Stimulated activated CD4-positive, alpha-beta T cell treated with anti-CD3 and anti-CD28 coated beads, Interleukin-1b, Interleukin-23, amount 100 ng/mL, for 24 hours (primary cell): ENCODE measurements at places on chromosomes 1 and 21.

GRCh38 chr1:181947441-181947840 is 114.1 kb downstream of the ZNF648 start:
- no peak for DNase-seq

- DNase-seq = no peak
Observed at GRCh38 chr21:32442566-32443318, 30.2 kb downstream of the EVA1C start.

DNA sequence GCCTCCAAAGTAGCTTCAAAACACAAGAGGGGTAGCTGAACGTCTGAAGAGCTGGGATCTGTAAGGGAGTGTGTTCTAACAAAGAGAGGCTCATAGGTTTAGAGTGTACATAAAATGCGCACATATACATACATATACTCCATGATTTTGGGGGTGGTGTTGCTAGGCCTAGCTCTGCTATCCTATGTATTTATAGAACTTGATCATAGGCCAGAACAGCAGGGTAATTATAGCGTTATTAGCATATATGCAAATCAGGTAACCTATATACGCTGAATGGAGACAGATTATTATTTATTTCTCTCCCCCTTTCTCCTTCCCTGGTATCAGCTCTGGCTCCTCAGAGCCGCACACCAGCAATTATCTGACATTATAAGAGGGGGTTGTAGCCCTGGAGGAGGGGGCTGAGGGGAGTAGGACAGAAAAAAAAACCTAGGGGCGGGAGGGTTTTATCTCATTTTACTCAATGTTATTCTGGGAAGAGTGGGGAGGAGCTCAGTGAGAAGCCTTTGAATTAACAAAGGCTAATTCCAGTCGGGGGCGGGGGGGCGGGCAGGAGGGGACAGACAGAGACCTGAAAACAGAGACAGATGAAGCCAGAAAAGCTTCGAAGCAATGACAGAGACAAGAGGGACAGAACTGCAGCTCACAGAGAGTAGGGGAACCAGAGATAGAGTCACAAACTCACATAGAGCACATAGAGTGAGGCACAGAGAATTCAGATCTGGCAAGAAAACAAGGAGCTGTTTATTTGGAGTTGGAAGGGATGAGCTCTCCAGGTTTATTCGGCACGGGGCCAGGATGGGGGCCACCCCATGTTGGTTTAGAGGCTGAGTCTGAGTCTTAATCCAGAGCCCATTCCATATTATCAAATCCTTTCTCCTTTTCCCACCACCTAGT is 63.0 kb downstream of the RHBG start:
- no peak for DNase-seq

DNA sequence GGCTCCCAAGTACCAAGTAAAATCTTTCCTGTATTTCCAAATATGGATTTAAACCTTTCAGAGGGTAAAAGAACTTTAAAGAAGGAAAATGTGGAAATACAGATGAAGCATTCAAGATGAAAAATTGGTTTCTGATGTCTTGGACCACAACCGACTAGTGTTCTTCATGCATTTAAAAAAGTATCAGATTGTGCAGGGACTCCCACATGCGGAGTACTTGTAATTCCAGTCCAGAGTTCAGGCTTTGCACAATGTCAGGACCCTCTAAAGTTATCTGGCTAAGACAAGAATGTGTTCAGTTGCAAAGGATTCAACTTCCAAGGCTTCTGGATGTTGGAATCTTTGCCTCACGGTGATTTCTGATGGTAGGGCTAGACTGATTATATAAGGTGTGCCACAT is 66.7 kb downstream of the RGL1 start:
- DNase-seq = no peak

DNA sequence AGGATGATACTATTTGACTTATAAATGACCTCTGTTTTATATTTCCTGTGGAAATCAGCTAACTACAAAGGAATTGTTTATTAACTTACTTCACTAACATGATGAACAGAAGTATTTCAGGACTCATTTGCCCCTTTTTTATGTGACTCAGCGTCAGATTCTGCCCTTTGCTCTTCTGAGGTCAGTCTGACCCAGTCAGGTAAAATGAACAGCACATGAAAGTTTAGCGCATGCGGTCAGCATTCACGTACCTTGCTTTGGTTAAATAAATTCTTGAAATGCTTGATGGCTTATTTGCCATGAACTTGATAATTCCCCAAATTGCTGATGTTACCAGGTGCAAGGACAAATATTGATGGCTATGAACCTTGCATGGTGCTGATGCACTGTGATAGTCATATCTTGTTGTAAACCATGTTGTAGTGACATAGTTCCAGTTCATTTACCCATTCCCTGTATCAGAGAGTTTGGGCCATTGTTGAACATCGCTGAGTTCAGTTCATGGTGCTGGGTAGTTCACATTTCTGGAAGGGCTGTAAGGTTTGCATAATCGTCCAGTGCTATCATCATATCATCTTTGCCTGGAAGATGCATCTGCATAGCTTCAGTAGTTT is 133.4 kb downstream of the NFIA start:
- DNase-seq = no peak

DNA sequence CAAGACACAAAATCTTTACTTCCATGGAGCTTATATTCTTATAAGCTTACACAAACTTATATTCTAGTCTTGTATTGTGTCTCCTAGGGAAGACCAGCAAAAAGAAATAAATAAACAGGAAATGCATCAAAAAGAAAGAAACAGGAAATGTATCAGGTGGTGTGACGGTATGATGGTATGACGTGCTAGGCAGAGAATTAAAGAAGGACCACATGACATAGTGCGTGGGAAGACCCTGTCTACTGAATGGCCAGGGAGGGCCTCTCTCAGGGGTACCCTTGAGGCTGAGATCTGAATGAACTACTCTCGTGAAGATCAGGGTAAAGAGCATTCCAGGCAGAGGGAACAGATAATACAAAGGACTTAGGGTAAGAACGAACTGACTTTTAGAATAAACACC is 15.6 kb upstream of the WDR26 start:
- DNase-seq = no peak

GRCh38 chr1:238052496-238053266 is 162.0 kb upstream of the ZP4 start:
- DNase-seq = no peak

DNA sequence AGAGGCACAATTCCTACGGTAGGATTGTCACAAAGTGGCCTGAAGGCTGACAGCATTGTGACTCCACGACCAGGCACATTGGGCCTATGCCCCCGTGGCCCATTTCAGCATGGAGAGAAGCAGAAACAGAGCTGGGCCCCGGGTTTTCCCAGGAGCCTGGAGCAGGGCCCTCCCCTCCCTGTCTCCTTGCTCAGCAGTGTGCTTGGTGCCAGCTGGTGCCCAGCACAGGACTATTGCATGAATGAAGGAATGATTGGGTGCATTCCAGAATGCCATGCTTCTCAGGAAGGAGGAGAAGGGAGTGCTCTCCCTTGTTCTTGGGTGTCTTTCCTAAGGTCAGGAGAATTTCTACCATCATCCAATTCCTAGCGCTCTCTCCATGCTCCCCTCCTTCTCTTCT is 33.7 kb downstream of the IER5 start:
- DNase-seq = no peak

DNA sequence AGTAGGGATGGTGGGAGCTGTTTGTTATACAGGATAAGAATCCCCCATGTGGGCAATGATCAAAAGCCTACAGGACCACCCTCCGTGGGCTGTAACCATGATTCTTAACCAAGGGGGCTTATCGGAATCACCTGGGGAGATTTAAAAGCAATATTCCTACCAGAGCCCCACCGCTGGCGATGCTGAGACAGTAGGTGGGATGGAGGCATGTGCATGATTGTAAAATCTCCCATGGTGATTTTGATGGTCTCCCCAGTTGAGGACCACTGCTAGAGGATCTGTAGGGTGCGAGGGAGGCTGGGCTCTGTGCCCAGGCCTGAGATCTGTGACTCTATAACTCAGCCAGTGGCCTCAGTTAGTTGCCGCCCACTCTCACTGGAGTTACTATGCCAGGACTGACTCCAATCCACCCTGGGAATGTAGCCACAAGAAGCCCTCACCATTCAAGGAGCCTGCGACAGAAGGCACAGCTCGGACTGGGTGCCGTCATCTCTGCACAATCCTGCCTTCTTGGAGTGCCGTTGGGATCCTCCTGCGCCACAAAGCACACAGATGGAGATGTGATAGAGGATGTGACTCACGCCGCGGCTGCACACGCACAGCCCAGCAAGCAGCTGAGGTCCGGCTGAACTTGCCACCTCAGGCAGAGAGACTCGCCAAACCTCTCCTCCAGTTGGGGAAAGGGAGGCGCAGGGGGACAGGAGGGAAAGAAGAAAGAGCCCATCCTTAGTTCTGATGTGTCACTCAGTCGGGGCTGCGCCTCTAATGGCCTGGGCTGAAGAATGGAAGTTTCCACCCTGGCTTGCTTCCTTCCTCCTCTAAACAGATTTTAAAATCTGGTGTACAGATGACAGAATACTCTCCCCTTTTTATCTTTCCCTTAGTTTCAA is 26.5 kb downstream of the AKNAD1 start:
- DNase-seq = no peak

DNA sequence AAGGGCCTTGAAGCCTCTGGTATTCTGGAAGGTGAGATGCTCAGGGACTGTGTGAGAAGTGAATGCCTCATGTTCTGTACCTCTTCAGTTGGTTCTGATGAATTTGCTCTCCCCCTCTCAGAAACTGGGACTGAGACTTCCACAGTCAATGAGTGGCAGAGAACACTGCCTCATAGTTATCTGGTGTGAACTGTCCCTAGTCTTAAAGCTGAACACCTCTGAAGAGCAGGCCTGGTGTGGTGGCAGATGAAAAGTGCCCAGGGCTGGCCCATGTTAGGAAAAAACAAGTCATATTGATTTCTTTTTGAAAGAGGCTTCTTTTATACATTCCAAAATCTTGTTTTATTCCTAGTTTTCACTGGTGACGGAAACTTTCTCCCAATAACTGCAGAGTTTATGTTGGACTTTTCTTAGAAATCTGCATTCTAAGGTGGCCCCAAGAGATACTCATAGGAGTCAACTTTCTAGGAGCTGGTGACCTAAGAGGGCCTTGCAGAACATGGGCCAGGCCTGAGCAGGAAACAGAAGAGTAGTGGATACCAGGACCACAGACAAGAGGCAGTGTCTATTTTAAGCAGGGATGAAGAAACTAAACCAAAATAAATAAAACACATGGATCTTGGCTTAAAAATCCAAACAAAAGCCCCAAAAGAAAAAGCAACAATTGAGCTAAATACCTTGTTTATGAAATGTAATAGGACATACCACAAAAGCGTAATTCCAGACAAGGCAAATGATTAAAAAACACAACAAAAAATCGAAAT is 19.5 kb downstream of the DUSP10 start:
- no peak for DNase-seq

DNA sequence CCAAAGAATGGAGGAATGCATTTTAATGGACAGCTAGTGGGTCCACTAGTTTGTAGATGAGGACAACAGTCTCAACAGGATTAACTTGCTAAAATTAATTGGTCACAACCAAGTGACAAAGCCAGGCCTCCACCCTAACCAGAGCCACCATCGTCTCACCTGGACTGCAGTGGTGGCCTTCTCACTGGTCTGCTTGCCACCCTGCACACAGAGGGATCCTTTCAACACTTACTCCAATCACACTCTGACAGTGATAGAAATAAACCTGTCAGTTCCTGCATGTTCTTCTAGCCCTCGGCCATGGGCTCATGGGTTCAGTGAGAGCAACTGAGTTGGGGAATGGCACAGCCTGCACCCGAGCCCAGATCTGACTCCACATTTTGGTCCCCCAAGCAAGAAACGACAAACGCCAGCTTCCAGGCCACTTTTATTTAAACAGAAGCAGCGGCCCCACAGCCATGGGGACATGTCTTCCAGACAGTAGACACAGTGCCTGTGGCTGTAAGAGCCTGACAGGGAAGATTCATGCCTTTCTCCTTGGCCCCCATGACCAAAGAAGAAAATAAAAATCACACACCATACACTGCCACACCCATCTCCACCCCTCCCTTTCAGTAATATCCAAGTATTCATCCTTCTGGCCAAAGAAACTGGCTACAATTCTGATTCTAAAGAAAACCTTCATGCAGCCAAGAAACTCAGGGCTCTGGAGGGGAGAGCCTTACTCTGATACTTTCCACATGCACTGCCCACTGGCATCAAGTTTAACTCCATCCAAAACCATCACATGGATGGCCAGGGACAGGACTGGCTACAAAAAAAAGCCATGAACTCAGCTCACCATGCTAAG is 37.6 kb downstream of the DHCR24 start:
- no peak for DNase-seq

GRCh38 chr1:32741059-32741412 is 38.5 kb upstream of the SYNC start:
- no peak for DNase-seq

DNA sequence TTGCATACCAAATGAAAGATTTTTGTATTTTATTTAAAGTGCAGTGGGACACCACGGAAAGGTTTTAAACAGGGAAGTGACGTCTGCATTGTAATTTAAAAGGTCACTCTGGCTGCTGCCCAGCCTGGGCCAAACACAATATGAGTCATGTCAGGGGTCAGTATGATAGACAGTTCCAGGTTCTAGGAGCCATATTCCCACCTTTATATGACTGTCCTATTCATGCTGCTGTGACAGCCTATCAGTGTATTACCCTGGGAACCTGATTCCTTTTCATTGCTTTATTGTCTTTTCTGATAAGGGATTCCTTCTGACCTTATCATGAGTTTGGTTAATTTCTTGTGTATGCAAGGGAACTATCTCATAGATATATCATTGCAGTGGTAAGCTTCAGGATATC is 5.3 kb downstream of the VANGL1 start:
- no peak for DNase-seq

- no peak for DNase-seq
Observed at GRCh38 chr1:212625781-212626450, 17.4 kb downstream of the ATF3 start.

GRCh38 chr1:210371916-210372315 is 43.2 kb downstream of the HHAT start:
- no peak for DNase-seq

GRCh38 chr1:48677306-48678287 is 99.1 kb downstream of the BEND5 start:
- DNase-seq = peak; percentile 4

DNA sequence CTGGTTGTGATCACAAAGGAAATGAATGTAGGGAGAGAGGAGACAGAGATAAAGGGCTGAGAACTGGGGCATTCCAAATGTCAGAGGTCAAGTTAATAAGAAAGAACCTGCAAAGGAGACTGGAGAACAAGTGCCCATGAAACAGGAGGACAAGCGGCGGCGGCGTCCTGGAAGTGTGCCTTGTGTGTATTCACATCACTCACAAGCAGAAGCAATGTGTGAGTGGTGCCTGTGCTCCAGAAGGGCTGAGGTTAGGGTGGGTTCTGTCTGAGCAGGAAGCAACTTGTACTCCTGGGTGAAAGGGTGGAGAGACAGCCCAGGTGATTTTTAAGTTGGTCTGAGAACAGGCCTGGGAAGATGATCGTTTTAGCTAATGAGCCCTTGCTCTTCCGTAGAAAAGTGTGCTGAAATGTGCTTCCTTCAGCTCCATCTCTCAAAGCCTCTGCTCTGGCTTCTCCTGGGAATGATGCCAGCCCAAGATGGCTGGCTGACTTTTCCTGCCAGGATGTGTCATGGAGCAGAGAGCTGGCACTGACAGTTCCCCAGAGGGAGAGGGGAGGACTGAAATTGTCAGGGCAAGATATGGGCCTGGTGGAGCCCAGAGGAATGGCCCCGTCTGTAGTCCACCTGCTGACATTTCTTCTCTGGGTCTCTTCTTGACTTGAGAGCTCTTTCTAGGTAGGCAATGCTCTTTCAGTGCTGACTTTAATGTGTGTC is 25.1 kb upstream of the PLEKHA6 start:
- DNase-seq = no peak
